MV-4-11 (cell line): ENCODE measurements at places on chromosomes 11 and 22.

- no peak for DNase-seq
These were observed 77.3 kb downstream of the ZBTB44 start for GRCh38 chr11:130237282-130238006.

DNA sequence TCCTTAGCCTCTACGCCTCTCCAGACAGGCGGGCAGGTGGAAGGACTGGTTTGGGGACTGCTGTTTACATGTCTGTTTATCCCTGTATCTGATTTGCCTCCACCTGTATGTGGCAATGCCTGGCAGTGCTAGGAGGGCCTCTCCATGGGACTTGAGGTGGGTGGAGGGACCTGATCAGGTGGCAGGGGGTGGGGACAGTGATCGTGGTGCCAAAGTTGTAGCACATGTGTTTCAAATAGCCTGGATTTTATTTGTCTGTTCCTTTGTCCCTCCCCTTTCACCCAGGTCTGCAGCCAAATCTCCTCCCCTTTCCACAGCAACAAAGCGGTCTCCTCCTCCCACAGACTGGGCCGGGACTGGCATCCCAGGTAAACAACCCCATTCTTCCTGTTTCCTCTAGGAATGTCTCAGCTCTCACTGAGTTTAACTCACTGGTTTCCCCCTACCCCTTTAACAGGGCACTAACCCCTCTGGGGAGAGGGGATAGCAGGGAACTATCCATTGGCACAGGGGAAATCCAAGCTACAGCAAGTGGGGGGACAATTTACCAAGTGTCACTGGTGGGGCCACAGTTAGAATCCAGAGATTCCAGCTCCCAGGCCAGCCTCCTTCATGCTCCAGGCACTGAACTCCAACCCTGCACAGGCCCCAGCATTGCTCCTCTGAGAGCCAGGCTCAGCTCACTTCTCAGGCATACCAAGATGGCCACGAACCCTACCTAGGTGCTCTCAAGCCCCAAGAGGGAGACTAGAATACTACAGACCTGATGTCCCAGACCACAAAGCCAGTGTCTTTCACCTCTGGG is 22.9 kb upstream of the TLCD5 start:
- DNase-seq: no peak

DNA sequence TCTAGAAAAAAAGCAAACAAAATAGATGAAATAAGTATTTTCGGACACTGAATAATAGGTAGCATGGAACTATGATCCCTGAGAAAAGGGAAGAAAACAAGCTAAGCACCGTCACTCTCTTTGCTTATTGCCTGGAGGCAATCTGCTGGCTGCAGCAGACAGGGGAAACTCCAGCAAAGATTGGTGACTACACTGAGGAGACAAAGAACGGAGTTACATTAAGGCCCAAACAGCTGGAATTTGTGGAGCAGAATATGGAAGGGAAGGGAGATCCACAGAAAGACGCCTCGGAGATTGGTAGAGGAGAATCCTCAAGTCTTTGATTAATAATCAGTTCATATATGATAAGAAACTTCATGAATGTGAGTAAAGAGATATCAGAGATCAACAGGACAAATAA is 150.2 kb downstream of the TYR start:
- no peak for DNase-seq

DNA sequence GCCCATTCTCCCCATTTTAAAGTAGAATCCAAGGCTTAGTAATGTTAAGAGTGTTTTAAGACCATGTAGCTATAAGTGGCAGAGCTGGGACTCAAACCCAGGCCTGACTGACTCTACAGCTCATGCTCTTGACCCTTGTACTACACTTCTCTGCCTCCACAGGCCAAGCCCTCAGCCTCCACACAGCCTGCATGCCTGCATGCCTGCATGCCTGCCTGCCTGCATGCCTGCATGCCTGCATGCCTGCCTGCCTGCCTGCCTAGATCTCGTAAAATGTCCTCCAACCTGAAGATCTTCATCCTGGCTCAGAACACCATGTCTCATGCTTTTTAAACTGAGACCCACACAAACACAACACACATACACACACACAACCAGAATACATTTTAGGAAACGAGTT is 18.6 kb downstream of the TBC1D10A start:
- DNase-seq: no peak

DNA sequence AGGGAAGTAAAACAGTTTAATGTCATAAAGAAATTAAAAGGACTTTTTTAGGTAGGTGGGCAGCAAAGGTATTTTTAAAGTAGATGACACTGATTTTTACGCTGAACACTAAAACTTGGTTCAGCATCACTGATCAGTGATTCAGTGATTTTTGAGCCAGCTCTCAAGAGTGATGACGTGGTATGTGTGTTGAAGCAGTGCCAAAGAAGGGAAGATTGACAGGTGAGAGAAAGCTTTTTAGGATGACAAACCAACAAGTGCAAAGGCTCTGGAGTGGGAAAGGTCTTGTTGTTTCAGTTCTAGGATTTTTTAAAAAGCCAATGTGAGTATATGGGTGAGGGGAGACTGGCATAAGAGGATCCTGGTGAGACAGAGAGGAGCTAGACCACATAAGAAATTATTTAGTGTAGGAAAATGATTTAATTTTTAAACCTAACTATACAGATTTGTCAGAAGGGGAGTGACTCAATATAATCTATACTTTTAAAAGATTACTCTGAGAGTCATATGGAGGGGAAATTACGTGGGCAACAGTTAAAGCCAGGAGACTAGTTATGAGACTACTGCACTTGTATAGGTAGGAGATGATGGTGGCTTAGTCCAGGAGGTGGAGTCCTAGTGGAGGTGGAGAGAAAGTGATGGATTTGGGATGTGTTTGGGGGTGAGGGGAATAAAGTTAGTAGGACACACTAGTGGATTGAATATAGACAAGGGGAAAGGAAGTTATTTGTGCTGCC is 17.6 kb upstream of the CALCB start:
- DNase-seq: no peak

DNA sequence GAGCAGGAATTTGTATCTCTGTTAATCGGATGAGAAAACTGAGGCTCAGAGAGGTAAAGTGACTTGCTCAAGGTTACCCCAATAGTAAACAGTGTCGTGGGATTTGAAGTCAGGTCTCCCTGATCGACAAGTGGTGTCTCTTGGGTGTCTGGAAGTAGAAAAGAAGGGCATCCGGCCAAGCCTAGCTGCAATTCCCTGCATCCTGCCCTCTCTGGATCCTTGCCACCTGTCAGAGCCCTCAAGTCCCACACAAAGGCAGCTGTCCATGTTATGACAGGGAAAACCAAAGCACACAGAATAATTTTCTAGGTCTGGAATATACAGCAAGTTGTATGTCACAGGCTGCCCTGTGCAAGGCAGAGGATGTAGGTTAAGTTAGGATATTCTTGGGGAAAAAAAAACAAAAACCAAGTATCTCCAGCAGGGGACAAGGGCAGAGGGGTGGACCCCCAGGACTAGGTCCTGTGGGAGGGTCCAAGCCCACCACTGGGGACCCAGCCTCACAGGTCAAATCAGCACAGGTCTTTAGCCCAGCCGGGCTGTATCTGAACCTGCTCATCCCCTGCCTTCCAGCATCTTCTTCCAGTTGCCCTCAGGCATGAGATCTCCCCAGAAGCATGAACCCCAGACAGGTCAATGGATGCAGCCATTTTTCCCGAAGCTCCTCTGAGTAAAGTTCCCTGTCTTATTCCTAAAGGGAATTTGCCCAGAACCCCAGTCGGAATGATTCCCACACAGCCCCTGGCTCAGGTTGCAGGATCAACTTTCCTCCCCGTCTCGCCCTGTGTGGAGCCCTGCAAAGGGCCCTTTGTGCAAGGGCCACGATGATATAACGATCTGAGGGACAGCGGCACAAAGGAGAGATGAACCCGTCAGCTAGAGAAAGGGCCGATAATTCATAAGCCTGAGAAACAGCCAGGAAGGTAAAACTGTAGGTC is 15.0 kb downstream of the USH1C start:
- DNase-seq: no peak

GRCh38 chr11:72789493-72790131 is 4.2 kb downstream of the STARD10 start:
- DNase-seq: no peak

DNA sequence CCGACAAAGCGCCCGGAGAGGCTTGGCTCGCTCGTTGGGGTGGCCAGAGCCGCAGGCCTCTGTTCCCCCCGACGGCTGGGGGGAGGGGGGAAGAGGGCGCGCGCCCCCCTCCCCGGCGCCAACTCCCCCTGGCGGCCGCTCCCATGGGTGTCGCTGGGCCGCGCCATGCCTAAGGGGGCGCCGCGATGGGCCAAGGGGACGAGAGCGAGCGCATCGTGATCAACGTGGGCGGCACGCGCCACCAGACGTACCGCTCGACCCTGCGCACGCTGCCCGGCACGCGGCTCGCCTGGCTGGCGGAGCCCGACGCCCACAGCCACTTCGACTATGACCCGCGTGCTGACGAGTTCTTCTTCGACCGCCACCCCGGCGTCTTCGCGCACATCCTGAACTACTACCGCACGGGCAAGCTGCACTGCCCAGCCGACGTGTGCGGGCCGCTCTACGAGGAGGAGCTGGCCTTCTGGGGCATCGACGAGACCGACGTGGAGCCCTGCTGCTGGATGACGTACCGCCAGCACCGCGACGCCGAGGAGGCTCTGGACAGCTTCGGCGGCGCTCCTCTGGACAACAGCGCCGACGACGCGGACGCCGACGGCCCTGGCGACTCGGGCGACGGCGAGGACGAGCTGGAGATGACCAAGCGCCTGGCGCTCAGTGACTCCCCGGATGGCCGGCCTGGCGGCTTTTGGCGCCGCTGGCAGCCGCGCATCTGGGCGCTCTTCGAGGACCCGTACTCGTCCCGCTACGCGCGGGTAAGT is 1.4 kb downstream of the KCNC1 start:
- DNase-seq: no peak

- DNase-seq: no peak
These were observed 20.4 kb downstream of the HPS4 start for GRCh38 chr22:26463101-26463661.

GRCh38 chr11:36763187-36763586 is 165.2 kb upstream of the RAG2 start:
- no peak for DNase-seq

DNA sequence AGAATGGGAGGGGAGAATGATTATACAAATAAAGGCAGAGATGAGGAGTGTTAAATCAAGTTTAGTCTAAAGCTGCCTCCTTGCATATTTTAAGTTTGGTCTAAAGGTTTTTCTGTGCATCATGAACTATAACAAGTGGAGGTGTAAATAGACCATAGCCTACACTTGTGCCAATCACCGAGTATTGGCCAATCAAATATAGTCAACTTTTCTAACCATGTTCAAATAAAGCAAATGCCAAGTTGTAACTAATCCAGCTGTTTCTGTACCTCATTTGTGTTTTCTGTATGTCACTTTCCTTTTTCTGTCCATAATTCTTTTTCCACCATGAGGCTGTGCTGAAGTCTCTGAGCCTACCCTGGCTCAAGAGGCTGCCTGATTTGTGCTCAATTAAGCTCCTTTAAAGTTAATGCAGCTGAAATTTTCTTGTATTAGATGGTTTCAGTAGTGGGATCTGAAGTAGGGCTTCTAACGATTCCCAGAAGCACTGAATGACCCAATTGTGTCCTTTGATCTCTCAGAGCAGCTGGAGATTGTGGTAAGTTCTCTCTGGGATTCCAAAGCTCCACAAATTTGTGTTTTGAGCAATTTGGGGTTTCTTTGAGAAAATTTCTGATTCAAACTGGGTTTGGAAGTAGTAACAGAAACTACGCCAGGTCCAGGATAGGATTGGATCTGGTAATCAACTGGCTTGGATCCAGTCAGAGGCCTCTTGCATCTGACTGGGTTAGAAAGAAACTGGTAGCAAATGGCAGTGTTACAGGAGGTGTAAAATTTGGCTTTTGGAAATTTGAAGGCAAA is 25.6 kb downstream of the OR5A2 start:
- no peak for DNase-seq

DNA sequence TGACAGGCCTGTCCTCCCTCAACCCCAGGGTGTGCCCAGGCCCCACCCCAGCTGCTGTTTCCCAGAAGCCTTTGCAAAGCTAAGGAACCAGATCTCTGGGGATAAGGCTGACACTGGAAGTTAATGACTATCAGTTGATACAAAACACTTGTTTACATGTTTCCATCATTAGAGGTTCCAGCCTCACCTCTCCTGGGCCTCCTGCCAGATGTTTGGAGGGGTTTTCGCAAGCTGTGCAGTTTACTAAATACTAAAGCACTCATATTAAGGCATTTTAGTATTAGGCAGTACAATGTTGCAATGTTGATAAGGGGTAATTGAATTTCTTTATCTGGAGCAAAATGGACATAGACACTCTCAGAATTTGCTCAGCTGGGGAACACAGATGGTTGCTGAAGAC is 218.7 kb downstream of the INSC start:
- no peak for DNase-seq

GRCh38 chr11:60175860-60176275 is 7.0 kb downstream of the MS4A6A start:
- DNase-seq: no peak

- DNase-seq: no peak
These were observed 440.4 kb downstream of the INSC start for GRCh38 chr11:15555161-15555560.

GRCh38 chr11:123386796-123387510 is 43.1 kb upstream of the GRAMD1B start:
- no peak for DNase-seq

- DNase-seq: peak; percentile 13
These were observed at the start of gene BCR for GRCh38 chr22:23180301-23180892. Gene BCR (plus strand): TSS chr22:23180509. CDS start chr22:23180961, 452 bp downstream.

GRCh38 chr22:22692707-22693530 is 48.5 kb downstream of the GGTLC2 start:
- no peak for DNase-seq

- no peak for DNase-seq
These were observed 77.7 kb downstream of the BARX2 start for GRCh38 chr11:129453293-129453721.

DNA sequence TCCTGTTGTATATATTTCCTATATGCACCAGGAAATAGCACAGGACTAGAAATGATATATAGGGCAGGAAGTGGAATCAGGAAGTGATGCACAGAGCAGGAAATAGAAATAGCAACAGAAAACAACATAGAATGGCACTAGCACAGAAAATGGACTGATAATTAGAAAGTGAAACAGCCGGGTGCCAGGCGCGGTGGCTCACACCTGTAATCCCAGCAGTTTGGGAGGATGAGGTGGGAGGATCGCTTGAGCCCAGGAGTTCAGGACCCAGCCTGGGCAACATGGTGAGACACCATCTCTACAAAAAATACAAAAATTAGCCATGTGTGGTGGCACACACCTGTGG is 10.0 kb upstream of the RELT start:
- DNase-seq: peak; percentile 27

- DNase-seq: no peak
These were observed 5.7 kb downstream of the LRP4 start for GRCh38 chr11:46912526-46913150.

- no peak for DNase-seq
These were observed 17.2 kb downstream of the CREB3L1 start for GRCh38 chr11:46294365-46295309.
